RPMI8226 (cell line): ENCODE measurements at places on chromosomes 2 and 18.

- DNase-seq: no peak
Observed at GRCh38 chr2:7816233-7816632, 865.6 kb upstream of the ID2 start.

GRCh38 chr2:190462611-190463010 is 54.5 kb downstream of the MFSD6 start:
- no peak for DNase-seq

DNA sequence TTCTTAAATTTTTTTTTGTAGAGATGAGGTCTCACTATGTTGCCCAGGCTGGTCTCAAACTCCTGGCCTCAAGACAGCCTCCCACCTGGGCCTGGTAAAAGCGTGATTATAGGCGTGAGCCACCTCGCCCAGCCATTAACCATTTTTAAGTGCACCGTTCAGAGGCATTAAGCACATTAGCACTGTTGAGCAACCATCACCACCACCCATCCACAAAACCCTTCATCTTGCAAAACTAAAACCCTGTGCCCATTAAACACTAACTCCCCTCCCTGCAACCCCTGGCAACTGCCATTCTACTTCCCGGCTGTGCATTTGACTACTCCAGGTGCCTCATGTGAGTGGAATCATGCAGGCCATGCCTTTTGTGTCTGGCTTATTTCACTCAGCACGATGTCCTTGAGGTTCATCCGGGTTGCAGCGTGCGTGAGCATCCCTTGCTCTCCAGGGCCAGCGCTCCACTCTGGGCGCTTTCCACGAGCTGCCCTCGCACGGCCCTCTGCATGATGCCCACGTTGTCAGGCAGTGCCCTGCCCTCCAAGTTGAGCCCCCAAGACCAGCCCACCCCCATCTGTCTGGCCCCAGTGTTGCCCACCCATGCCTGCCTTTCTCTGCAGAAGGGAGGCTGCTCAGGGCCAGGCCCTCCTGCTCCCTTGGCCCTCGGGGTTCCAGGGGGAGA is 63.0 kb upstream of the GLI2 start:
- DNase-seq: no peak

DNA sequence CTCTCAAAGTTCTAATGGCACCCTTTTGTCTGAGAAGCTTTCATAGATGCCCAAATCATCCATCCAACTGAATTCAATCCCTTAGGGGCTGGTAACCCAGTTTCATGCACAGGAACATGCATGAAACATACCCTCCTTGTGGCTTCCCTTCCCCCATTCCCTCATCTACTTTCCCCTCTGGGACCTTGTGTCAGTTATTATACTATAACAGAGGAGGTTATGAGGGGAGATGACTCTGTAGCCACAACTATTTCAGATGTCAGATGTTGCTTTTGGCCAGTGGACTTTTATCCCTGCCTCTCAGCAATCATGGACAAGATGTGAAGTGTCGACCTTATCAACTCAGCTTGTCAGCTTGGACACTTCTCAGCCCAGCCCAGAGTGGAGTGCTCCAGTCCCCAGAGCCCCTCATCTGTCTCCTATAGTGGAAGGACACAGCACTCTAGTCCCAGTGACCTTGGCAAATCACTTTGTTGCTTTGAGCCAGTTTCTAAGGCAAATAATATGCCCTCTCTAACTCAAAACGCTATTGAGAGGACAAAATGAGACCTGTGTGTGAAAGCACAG is 8.4 kb downstream of the DHRS9 start:
- DNase-seq: no peak

DNA sequence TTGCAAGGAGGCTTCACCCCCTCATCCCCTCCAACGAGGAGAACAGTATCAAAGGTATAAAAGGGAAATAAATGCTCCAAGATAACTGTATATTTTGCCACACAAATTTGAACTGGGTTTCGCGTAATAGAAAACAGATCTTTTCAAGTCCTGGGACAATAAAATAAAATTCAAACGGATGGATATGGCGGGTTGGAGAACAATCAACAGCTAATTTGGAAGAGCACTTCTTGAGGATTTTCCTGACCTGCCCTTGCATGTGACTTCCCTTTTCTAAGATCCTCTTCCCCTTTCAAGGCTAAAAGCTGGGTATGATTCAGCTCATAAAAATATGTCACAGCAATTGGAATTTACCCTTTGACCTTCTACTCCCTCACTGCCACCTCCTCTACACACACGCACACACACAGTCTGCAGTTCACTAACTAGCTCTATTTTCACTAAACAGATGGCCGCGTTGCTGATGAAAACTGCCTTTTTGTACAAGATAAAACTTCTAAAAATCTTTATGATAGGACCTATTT is 386.9 kb downstream of the FIGN start:
- DNase-seq: no peak

DNA sequence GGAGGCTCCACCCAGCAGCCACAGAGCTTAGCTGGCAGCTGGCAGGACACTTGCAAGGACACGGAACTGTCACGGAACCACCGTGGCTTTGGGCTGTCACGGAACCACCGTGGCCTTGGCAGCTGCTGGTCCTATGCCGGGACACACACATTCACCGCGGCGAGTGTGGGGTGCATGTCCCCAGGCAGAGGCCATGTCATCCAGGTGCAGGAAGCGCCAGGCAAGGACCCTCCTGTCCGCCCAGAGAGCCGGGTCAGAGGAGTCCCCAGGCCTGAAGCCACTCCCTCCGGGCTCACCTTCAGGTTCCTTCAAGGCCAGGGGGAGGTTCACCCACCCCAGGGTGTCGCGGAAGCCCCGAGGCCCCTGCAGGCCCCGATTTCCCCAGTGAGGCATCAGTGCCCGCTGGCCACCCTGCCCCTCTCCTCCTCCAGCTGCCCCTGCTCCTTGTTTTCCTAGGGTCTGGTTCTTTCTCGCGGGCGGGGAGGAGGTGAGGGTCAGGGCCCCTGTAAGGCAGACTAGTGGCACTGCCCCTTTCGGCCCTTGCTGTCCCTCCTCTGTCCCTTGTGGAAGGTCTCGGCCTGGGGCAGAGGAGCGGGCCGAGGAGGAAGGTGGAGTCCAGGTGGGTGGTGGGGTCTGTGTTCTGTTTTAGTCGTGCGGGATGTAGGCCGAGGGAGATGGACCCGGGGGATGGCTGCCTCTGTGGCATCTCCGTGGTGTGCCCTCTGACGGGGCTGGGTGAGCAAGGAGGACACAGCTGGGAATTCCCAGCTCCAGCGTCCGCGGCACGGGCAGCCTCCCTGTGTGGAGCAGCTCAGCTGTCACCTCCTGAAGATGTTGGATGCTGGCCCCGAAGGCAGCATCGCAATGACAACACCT is 60.6 kb downstream of the NFATC1 start:
- DNase-seq: no peak

- DNase-seq: no peak
Observed at GRCh38 chr18:76455003-76455676, 39.9 kb downstream of the ZNF516 start.

DNA sequence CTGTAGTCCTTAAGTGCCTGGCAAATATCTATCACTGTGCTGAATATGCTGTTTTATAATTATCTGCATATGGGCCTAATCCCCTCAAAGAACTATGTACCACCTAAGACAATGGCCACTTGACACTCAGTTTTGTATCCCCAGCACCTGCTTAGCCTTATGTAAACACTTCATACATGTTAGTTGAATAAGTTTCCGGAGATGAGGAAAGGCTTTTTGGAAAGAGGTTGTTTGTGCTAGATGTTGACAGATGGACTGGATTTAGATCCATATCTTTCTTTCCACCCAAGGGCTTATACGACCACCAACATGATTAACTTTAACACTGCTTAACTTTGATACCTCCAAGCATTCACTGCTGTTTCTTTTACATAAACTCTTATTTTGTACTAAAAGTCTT is 63.3 kb downstream of the FAM228A start:
- no peak for DNase-seq

DNA sequence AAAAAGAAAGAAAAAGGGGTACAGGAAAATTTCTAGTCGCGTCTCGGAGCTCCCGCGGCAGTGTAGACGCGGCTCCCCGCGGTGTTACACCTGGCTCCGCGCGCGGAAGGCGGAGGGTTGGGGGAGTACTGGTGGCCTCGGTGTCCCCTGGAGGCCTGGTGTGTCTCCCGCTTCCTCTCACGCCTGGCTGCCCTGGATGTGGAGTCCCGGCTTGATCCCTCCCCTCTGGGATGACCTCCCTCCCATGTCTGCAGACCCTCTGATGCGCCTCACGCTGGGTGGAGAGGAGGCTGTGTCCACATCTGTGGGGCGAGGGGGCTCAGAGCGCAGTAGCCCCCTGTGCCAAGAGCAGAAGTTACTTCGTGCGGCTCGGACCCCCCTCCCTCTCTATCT is 1.2 kb downstream of the KIF5C start:
- DNase-seq: no peak

DNA sequence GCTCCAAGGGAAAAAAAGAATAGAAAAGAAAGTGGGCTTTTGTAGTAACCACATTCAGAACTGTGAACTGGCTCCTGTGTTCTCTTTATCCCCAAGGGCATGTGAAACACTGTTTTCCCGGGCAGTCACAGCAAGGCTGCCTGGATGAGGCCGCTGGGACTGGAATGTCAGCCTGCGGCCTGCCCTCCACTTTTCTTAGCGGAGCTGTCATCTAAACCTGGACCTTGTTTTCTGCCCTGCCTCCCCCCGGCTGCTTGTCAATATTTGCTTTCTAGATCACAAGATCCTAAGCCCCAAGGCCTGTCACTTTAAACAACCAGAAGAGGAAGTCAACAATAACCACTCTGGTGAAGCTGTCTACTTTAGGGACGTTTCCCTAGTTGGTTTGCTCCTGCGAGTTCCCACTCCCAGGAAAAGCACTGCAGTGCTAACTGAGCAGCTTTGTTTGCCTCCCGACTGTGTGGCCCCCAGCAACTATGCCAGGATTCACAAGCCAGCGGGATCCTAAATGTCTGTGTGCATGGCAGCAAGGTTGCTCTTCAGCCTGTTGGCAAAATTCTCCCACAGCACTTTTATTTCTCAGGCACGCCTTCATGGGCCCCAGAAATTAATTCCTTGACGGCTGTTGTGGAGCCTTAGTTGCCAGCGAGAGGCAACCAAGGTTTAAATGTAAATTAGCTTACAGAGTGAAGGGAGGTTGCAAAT is 30.6 kb downstream of the SOWAHC start:
- no peak for DNase-seq

- no peak for DNase-seq
Observed at GRCh38 chr2:20723543-20723942, 56.6 kb downstream of the GDF7 start.

- no peak for DNase-seq
Observed at GRCh38 chr2:74052732-74053710, 68.3 kb downstream of the TET3 start.

GRCh38 chr2:222568865-222569264 is 87.0 kb downstream of the FARSB start:
- DNase-seq: no peak

DNA sequence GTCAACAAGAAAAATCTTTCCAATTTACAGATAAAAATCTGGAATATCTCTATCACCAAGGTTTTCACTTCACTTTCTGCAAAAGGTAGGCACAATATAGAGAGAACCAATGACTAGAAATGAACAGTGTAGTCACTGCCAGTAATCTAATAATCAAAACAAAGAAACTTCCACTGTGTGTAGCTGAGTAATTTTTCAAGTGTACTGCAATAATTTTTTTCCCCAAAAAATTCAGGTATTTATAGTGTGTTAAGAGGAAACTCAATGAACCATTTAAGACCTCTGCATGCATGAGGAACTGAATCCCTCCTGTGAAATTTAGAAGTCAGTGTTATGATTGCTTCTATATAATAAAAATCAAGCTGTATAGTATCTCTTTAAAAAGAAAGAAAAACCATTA is 121.8 kb downstream of the MEMO1 start:
- no peak for DNase-seq

DNA sequence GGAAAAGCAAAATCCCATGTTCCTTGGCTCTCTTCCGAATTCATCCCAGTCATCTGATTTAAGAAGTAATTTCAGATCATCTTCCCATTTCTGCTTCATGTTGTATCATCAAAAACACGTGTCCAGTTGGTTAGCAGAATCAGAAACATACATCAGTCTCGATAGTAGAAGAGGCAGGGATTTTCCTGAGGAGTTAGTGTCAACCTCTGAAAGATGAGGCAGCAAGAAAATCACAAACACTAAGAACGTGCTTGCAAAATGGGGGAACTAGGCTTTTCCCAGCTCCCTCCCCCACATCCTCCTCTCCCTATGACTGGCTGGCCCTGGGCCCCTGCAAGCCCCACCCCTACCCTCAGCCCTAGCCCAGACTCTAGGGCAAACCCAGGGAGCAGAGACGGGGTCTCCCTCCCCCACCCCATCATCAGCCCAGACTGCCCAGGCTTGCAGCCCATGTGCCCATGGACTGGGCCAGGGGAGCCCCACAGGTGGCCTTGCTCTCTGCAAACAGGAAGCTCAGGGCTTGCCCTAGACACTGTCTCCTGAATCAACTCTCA is 161.0 kb upstream of the ID2 start:
- peak; percentile 93 for DNase-seq

DNA sequence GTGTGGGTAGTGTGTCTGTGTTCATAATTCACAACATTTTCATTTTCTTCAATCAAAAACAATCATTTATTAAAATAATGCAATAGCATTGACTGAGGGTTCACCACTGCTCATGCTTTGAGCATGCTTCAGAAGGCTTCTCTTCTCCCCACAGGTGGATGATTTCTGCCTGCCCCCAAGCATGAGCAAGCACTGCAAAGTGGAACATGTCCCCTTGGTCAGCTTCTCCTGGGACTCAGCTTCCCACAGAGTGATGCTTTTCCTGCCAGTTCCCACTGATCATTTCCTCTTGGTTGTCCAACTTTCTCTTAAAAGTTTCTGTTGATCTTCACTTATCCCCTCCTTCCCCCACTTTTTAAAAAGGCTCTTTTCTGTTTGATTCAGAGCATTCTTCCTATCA is 31.5 kb upstream of the CDH19 start:
- no peak for DNase-seq

DNA sequence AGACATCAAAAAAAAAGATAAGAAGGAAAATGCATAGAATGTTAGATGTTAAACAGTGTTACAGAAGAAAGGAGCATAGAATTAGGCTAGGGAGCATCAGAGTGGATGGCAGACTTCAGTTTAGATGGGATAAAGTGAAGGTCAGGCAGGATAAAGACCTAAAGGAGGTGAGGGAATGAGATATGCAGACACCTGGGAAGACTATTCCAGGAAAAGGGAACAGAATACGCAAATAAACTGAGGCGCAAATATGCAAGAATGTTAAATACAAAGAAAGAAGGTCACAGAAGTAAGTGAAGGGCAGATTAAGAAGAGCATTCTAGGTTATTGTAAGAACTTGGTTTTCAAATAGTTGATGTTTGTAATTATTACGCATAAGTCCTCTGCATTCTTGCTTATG is 116.3 kb upstream of the REG3A start:
- no peak for DNase-seq

- DNase-seq: no peak
Observed at GRCh38 chr2:138716183-138716582, 64.0 kb downstream of the NXPH2 start.

- DNase-seq: no peak
Observed at GRCh38 chr2:122755281-122755780, 999.9 kb downstream of the TSN start.

GRCh38 chr2:162343824-162344616 is at the start of gene GCA:
Gene GCA (plus strand): TSS chr2:162344132. CDS start chr2:162344249, 117 bp downstream.
- peak; percentile 97 for DNase-seq
